ENCODE measurements at places on chromosomes 4 and X.
A peak's percentile ranks its signal among the peaks of the same experiment; 100 is the strongest.

GRCh38 chrX:154728431-154729190, 22.3 kb downstream of the GAB3 start:
- DNase-seq = no peak

DNA sequence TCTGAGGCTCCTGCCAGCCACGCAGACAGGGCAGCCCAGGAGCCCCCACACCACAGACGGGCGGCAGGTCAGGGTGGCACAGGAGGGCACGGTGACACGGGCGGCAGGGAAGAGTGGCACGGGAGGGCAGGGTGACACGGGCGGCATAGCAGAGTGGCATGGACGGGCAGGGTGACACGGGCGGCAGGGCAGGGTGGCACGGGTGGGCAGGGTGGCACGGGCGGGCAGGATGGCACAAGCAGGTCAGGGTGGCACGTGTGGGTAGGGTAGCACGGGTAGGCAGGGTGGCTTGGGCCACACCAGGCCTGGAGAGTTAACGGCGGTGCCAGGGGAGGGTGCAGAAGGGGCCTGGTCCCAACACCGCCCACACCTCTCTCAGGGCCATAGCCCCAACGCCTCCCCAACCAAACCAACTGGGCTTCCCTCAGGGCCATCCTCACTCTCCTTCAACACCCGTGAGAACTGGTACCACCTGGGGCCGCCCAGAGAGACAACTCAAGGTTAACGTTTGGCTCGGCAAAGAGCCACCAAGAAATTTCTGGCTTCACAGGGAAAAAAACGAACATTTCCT, 3.4 kb downstream of the CTBP1 start:
- DNase-seq = no peak

- DNase-seq = peak; percentile 74
Measured at GRCh38 chr4:123265443-123265842, 131.2 kb upstream of the SPRY1 start.

GRCh38 chr4:3316146-3316545, 23.3 kb downstream of the RGS12 start:
- no peak for DNase-seq

- no peak for DNase-seq
Measured at GRCh38 chr4:76499461-76499860, 64.4 kb downstream of the SHROOM3 start.

DNA sequence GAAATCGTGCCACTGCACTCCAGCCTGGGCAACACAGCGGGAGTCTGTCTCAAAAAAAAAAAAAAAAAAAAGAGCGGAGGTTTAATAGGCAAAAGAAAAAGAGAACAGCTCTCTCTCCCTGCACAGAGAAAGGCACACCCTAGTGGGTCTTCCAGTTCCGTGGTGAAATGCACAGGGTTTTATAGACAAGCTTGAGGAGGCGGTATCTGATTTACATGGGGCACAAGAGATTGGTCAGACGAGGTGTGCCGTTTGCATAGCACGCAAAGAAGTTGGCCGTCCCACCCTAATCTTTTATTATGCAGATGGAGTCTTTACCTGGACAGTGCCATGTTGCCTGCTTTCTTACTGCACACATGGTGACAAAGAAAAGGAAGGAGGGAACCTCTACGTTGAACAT, 33.5 kb upstream of the REST start:
- peak; percentile 78 for DNase-seq

GRCh38 chrX:108224727-108225621, 133.4 kb downstream of the ATG4A start:
- peak; percentile 37 for DNase-seq

DNA sequence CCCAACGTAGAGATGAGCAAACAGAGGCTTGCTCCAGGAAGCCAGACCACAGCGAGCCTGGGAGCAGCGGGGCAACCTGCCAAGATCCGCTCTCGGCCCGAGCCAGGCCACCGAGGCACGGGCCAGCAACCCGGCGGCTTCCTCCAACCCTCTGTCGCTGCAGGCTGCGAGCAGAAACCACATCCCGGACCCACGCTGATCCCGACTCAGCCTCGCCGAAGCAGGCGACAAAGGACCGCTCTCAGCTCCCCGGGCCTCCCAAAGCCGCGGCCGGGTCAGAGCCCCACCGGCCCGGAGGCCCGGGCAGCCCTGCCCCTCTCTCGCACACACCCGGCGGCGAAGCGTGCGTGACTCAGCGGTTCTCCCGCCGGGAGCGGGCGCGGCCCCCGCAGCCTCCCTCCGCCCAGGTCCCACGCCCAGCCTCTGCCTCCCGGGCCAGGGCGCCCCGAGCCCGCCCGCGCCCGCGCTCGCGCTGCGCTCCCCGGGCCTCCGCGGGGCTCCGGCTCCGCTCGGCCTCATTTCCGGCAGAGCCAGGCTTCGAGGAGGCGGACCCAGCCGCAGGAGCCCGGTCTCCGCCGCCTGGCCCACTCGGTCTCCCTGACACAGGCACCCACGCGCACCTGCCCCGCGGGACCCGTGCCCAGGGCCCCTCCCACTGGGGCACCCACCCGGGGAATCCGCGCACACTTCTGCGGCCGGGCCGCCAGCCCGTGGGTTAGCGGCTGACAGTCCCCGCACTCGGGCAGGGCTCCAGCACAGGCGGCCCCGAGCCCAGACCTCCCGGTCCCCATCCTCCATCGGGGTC, 1.7 kb downstream of the PPP2R2C start:
- DNase-seq = peak; percentile 35

GRCh38 chrX:50638123-50638522, 167.5 kb upstream of the DGKK start:
- DNase-seq = no peak
